ENCODE measurements at places on chromosomes 11 and 22. TPM values are rescaled to one million over a fixed set of nuclear protein-coding genes. Genes with fewer than 3 reads are reported as not detected.

Gene OOSP2
- total RNA-seq, result not detected

Gene RFPL3
- not detected for total RNA-seq

Gene SYCE3
- total RNA-seq, result not detected

Gene MMP12
- not detected for total RNA-seq

Gene CASTOR1
- total RNA-seq, result 42.6 TPM

Gene RAG1
- total RNA-seq, result 0.12 TPM

Gene TMPRSS4
- total RNA-seq, result not detected

Gene IGSF9B
- 1.6 TPM for total RNA-seq

Gene NADSYN1
- total RNA-seq, result 48.7 TPM

Gene FIBP
- 160 TPM for total RNA-seq

Gene RNF214
- 9.4 TPM for total RNA-seq

Gene ANO9
- not detected for total RNA-seq

Gene C11orf42
- total RNA-seq, result not detected

Gene DRICH1
- not detected for total RNA-seq

Gene TBX10
- total RNA-seq, result not detected

Gene SCN2B
- not detected for total RNA-seq

Gene KCNJ11
- not detected for total RNA-seq

Gene OR4A16
- not detected for total RNA-seq

Gene APOC3
- not detected for total RNA-seq

Gene OR5P2
- not detected for total RNA-seq

Gene GDPD4
- total RNA-seq, result not detected

Gene OR2AG2
- total RNA-seq, result not detected

Gene PDGFB
- total RNA-seq, result 5.3 TPM

Gene PLAAT5
- total RNA-seq, result 2.3 TPM

Gene OR8G5
- not detected for total RNA-seq

Gene MUS81
- 25.0 TPM for total RNA-seq

Gene TMEM191B
- total RNA-seq, result 0.47 TPM

Gene NEFH
- 0.85 TPM for total RNA-seq

Gene MUC5B
- not detected for total RNA-seq

Gene PAX6
- total RNA-seq, result not detected

Gene UPK3A
- total RNA-seq, result not detected

Gene NR1H3
- total RNA-seq, result 27.4 TPM

Gene FAT3
- 0.68 TPM for total RNA-seq

Gene GPHA2
- total RNA-seq, result not detected

Gene MOB2
- 22.9 TPM for total RNA-seq

Gene GSTT2
- total RNA-seq, result 2.3 TPM

Gene CDC45
- 3.1 TPM for total RNA-seq

Gene AMPD3
- total RNA-seq, result 2.9 TPM

Gene DPAGT1
- total RNA-seq, result 23.6 TPM
